ENCODE measurements at places on chromosomes 6 and 20.
A peak's percentile ranks its signal among the peaks of the same experiment; 100 is the strongest.

DNA sequence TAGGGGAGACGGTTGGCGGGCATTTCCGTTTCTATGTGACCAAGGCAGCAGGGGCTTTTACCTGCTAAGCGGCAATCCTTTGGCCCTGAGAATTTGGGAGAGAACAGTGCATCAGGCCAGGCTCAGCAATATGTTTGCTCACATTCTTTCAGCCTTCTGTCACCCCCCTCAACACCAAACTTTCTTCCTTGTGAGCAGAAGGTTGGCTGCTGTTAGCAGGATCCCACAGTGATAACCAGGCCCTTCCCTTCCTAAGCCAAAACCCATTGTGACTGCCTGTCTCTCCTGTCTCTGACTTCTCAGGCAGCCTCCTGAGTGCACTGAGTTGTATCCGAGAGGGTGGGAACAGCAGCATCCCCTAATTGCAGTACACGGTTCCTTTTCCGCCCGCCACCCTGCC is 43.7 kb downstream of the STK35 start:
- no peak for DNase-seq

GRCh38 chr20:13953227-13953626 is 37.2 kb downstream of the SEL1L2 start:
- DNase-seq: no peak

DNA sequence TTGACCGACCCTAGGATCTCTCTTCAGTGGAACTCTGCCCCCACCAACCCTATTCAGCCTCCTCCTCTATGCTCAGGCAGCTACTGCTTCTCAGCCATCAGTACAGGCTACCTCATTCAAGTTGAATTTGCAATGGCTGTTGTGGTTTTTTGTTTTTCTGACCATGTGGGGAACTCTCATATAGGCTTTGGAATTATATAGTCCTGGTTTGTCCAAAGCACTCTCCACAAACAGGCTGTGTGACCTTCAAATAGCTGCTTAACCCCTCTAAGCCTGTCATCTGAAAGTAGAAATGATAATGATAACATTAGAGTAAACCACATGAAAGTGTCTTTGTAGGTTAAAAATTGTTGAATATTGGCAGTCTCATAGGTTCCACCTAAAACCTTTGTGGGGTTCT is 80.3 kb downstream of the UNC5CL start:
- no peak for DNase-seq

DNA sequence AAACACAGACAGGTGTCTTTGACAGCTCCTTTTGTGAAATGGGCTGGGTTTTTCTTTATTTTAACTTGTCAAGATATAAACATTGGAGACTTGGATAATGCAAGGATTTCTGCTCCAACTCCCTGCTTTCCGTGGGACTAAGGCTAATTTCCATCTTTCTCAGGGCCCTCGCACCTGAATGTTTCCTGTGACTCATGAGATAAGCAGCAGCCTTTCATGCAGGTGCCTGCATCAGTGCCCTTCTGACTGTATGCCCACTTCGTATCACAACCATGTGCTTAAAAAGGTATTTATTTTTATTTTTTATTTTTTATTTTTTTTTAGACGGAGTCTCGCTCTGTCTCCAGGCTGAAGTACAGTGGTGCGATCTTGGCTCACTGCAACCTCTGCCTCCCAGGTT is 736.1 kb downstream of the DOK5 start:
- DNase-seq: no peak

DNA sequence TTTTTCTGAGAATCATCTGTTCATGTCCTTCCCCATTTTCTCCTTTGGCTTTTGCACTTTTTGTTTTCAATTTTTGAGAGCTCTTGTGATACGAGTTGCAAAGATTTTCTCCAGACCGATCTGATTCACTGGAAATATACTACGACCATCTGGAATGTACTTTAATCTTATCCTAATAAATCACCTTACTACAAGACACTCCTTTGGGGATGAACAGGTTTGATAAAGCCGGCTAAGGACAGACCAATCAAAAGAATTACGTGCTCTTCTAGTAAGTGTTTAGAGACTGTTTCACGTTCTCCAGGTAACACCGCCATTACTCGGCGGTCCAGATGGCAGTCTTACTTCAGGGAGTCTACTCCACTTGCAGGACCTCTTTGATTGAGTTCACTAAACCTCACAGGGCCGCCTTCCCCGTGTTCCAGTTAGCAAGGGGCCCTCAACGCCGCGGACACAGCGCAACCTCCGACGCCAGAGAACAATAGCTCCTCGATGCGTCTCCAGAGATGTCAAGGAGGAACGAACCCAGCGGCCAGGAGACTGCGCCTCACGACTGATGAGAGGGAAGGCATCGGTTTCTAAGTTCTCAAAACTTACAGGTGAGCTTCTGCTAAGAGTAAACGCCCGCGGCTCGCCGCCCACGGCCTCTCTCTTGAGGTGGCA is 920 bp upstream of the WTAP start:
- DNase-seq: no peak

DNA sequence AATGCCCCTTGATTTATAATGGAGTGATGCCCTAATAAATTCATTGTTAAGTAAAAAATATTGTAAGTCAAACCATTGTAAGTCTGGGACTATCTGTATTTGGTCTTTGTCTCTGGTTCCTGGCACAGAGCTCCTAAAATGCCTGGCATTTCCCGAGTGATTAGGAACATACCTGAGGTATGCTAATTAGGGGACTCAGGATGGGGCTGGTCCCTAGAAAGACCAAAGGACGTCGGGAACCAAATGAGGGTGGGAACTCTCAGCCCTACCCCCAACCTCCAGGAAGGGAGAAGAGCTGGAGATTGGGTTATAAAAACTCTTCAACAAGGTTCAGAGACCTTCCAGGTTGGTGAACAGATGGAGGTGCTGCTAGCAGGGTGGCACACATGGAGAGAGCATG is 82.6 kb upstream of the ARG1 start:
- DNase-seq: no peak

DNA sequence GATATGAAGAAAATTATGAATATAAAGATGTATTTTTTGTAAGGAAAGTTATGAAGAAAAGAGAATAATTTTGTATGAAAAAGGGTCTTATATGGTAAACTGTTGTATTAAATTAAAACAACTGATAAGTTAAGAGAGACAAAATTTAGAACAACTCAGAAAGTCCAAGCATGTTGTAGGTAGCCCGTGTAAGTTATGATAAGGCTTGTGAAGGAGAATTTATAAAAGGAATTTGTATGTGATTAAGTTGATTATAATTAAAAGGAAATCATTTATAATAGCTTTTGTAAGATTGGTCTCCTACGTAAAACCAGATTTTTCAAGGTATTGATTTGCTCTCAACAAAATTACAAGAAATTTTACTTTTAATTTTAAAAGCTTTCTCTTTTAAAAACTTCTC is 1579.3 kb downstream of the HACE1 start:
- no peak for DNase-seq

DNA sequence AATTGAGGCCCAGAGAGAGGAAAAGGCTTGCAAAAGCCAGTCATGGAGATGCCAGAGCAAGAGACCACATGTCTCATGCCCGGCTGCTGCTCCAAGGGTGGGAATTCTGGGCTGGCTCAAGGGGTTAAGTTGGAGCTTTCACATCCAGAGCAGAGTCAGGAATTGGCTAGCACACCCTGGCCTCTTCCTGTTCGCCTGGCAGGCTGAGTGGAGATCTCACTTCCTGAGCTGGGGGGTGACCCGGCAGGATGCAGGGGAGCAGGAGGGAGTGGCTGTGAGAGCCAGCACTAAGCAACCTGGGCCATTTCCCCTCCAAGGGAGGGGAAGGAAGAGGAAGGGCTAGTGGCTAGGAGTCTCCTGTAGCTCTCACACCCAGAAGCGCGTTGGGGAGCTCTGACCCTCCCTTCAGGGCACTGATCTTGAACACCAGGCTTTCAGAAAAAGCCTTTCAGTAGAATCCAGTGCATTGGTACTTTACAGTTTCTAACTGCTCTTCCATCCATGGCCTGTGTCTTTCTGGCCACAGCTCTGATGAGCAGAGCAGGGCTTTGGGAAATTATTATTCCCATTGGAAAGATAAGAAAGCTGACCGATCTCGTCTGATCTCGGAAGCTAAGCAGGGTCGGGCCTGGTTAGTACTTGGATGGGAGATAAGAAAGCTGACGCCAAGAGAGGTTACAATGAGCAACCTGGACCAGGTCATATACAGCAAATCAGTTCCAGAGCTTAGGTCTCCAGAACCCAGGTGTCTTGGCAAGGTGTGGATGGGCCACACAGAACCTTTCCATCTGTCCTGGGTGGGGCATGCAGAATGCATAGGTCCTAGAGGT is 2.2 kb upstream of the CCM2L start:
- no peak for DNase-seq

GRCh38 chr20:59300333-59301081 is at the start of gene EDN3:
EDN3 (plus strand) TSS chr20:59300611; CDS start chr20:59300813, 202 bp downstream.
- no peak for DNase-seq

- DNase-seq: no peak
Observed at GRCh38 chr20:26169506-26169905, 472.9 kb upstream of the ZNF337 start.

GRCh38 chr6:86937219-86938079 is at the start of gene HTR1E:
HTR1E (plus strand) TSS chr6:86937528; CDS start chr6:87015335, 77,807 bp downstream.
- DNase-seq: peak; percentile 5

GRCh38 chr6:33458676-33459075 is 4.3 kb downstream of the ZBTB9 start:
- DNase-seq: no peak

DNA sequence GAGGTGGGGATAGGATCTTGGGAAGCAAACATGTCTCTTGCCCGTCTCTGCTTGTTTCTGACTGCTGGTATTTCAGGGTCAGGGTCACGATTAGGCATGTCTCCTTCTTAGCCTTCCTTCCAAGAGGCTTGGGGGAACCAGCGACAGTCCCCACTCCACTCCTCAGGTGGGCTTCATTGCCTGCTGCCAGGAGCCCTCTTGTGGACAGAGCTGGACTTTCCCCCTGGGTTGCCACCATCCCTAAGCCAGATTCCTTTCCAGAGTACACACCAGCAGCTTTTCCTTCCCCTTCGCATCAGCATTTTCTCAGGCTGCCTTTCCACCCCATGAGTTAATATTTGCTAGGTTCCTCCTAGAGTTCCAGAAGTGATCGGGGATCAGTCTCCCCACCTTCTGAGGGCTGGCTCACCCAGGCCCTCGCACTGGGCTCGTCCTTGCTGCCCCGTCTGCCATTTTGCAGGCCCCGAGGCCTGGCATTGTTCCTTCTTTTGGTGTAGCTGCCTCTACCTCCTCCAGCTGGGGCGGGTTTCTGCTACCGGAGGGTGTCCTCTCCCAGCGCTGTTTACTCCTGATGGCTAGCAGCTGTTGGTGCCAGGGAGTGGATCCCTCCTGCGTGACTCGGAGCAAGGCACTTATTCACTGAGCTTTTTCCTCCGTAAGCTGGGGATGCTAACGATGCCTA is 8.8 kb upstream of the C20orf144 start:
- no peak for DNase-seq

DNA sequence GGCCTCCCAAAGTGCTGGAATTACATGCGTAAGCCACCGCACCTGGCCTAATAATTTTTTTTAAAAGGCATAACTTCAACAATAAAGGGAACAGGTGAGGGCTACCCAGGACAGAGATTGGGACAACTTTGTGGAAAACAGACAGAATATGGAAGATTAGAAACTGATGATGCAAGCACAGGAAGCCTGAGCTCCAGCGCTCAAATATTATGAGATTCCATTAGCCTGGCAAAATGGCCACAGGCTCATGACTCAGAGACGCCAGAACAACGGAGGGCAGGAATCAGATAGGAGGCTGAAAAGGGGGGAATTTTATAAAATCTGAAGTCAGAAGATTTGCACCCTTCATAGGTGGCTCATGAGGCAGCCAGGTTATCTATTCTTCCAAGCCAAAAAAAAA is 103.1 kb upstream of the MRPS10 start:
- no peak for DNase-seq

DNA sequence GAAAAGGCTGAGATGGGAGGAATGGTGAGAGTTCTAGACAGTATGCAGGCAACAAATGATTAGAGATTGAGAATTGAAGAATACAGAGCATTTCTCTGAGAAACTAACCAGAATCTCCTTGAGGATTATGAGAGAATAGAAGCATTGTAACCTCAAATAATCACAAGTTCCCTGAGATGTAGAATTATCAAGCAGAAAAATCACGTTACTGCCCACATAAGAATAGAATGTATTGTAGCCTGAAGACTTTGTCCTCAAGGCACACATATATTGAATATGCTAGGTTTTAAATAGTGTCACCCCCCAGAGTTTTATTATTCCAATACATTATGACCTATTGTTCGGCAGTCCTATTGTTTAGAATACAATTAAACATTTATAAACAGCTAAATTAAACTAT is 57.2 kb downstream of the CNKSR3 start:
- no peak for DNase-seq

DNA sequence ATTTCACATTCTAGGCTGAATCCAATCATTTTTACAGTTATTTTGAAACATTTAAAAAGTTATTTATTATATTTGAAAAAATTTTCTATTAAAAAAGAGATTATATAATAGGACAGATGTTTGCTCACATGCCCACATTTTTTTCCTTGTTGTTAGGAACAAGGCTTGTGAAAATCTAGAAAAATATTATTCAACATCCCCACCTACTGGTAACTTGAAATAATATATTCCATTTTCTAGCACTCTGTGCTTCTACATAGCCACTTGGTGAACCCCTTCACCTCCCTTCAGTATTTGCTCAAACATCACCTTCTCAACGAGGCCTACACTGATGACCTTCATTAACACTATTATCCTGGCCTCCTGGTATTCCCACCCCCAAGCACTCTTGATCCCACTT is 18.3 kb upstream of the GPRC6A start:
- DNase-seq: no peak

DNA sequence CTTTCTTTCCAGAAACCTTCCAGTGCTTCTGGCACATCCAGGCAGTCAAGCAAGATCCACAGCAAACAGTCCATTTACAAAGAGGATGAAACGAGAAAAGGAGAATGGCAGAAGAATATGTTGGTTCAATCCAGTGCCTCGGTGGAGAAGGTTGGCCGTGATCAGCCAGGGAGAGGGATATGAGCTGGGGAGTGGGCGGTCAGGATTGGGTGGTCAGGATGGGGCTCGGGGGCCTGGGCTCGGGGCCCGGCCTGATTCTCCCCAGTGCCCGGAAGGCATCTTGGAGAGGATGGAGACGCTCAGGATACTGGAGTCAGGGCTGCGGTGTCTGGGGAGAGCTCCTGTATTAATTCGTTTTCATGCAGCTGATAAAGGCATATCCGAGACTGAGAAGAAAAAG is 61.3 kb downstream of the EFCAB8 start:
- no peak for DNase-seq
